ELF-1 (cell line): ENCODE measurements at places on chromosomes 12 and 14.

GRCh38 chr14:94601884-94602391, 10.3 kb upstream of the SERPINA3 start:
- peak; percentile 57 for DNase-seq

- DNase-seq = no peak
These were observed 316.1 kb downstream of the AACS start for GRCh38 chr12:125381373-125381772.

DNA sequence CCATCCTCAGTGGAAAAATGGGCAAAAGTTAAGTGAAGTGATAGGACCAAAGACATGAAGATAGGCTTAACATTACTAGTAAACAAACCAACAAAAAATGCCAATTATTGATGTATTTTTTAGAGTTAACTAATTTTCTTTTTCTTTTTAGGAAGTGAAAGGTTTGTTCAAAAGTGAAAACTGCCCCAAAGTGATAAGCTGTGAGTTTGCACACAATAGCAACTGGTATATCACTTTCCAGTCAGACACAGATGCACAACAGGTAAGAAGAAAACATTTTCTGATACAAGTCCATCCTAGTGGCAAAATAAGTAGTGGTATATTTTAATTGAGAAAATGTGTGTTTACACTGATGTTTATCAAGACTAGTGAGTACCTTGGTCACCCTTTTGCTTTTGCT, 39.6 kb downstream of the LARP4 start:
- DNase-seq = no peak

DNA sequence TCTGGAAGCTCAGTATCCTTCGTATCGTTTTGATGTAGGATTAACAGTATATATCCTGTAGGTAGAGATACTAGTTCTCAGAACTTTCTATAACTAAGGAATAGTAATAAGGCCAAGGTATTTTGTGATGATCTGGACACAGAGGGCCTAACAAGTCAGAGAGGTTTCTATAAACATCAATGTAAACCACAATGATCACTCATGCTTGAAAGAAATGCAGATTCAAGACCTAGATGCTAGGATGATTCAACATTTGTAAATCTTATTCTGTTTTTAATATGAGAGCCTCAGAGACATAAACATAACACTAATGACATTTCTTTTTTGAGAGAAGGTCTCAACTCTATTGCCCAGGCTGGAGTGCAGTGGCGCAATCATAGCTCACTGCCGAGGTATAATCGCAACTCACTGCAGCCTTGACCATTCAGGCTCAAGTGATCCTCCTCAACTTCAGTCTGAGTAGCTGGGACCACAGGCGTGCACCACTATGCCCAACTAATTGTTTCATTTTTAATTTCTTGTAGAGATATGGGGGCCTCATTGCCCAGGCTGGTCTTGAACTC, 16.2 kb downstream of the SUPT16H start:
- DNase-seq = no peak

- no peak for DNase-seq
These were observed 467.2 kb downstream of the MED13L start for GRCh38 chr12:115810122-115810901.

GRCh38 chr14:96108061-96108795, 69.1 kb downstream of the C14orf132 start:
- no peak for DNase-seq

- DNase-seq = no peak
These were observed 467.9 kb downstream of the TRHDE start for GRCh38 chr12:72740064-72740463.

DNA sequence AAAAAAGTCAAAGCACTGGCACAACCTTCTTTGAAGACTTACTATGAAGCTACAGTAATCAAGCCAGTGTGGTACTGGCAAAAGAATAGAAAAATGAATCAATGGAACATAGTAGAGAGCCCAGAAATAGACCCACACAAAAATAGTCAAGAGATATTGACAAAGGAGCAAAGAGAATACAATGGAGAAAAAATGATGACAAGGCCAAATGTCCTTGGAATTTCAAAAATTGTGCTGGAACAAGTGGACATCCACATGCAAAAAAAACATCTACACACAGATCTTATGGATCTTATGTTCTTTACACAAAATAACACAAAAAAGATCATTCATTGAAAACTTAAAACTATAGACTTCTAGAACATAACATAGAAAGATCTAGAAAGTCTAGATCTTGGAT, 1379.7 kb upstream of the SEL1L start:
- no peak for DNase-seq

- DNase-seq = no peak
These were observed 694 bp upstream of the DIABLO start for GRCh38 chr12:122226366-122227125.
